ENCODE measurements at places on chromosomes 7 and 10. TPM values are rescaled to one million over a fixed set of nuclear protein-coding genes. Genes with fewer than 3 reads are reported as not detected.
A peak's percentile ranks its signal among the peaks of the same experiment; 100 is the strongest.

GRCh38 chr10:102334101-102334500, 61.4 kb upstream of the NFKB2 start:
- H3K27ac ChIP-seq, result no peak overlapping the region
- H3K36me3 ChIP-seq, result peaks cover 7% of the 10 kb centered on the region

- no peaks in the 10 kb centered on the region for H3K27me3 ChIP-seq
- DNase-seq, result no peak
- H3K27ac ChIP-seq, result no peak overlapping the region
- no peaks in the 10 kb centered on the region for H3K36me3 ChIP-seq
- no peaks in the 10 kb centered on the region for H3K4me1 ChIP-seq
These were observed 417.0 kb downstream of the TYW1 start for GRCh38 chr7:67413670-67414069.

GRCh38 chr7:47672271-47672791, 90.4 kb upstream of the TNS3 start:
- H3K27me3 ChIP-seq, result no peaks in the 10 kb centered on the region
- no peak for DNase-seq
- no peaks in the 10 kb centered on the region for H3K4me1 ChIP-seq
- no peaks in the 10 kb centered on the region for H3K36me3 ChIP-seq
- no peak overlapping the region for H3K27ac ChIP-seq

The ANKRD2 gene
- total RNA-seq, result 0.67 TPM

- H3K4me1 ChIP-seq, result peaks cover 4% of the 10 kb centered on the region
- H3K27me3 ChIP-seq, result no peaks in the 10 kb centered on the region
- peaks cover 39% of the 10 kb centered on the region for H3K36me3 ChIP-seq
- no peak overlapping the region for H3K4me3 ChIP-seq
- DNase-seq, result no peak
- H3K27ac ChIP-seq, result no peak overlapping the region
These were observed 49.1 kb downstream of the KIF20B start for GRCh38 chr10:89750441-89750840.

DNA sequence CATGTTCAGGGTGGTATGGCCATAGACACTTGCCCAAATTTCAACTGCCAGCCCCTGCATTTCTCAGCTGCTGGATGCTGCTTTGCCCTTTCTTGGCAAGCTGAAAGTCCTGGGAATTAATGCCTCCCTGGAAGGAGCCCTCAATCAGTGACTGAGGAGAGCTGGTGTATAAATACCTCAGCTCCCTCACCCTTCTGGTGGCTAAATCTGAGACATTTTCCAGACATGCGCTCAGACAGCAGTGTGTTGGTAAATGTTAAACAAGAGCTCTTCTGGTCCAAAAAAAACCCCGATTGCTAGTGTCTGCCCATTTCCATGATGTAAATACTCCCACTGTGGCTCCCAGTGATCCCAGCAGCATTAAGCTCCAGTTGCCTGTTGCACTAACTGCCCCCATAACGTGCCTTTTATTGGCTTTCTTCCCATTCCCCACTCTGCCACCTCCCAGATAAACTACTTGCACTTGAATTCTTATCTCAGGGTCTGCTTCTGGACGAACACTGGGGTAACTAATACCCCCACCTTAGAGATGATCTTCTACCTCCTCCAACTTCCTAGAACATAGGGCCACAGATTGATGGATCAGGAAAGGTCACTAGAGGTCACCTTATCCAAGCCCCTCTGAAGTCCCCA, 6.7 kb upstream of the MYH16 start:
- peaks cover 10% of the 10 kb centered on the region for H3K27me3 ChIP-seq
- DNase-seq, result no peak
- no peaks in the 10 kb centered on the region for H3K4me1 ChIP-seq
- no peak overlapping the region for H3K27ac ChIP-seq

DNA sequence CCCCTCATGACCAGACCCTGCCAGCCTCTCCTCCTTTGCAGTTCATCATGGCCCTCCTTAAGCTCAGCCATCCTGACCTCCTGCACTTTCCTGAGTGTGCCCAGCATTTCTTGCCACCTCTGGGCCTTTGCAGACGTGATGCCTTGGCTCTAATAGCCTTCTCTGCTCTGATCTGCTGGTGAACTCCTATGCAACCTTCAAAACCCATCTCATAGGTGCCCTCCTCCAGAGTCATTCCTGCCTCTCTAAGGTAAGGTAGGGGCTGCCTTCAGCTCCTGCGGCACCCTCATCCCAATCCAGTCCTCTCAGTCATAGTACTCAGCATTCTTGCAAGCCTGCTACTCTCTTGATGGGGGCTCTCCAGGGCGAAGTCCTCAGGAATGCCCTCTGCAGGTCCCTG, 19.3 kb upstream of the ELN start:
- no peak overlapping the region for H3K4me3 ChIP-seq
- H3K27me3 ChIP-seq, result no peaks in the 10 kb centered on the region
- peaks cover 5% of the 10 kb centered on the region for H3K4me1 ChIP-seq
- no peaks in the 10 kb centered on the region for H3K36me3 ChIP-seq
- DNase-seq, result no peak
- no peak overlapping the region for H3K27ac ChIP-seq

The ACSL5 gene
- 58.1 TPM for total RNA-seq

DNA sequence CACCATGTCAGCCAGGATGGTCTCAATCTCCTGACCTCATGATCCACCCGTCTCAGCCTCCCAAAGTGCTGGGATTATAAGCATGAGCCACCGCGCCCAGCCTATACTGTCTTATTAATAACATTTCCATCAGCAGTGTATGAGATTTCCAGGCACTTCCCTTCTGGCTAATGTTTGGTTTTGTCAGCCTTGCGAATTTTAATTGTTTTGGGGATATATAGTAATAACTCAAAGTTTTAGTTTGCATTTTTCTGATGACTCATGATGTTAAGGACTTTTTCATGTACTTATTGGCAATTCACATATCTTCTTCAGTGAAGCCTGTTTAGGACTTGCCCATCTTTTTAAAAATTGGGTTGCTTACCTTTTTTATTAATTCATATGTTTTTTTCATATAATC, 76.0 kb downstream of the TMEM270 start:
- no peak overlapping the region for H3K27ac ChIP-seq
- H3K4me3 ChIP-seq, result no peak overlapping the region
- H3K4me1 ChIP-seq, result no peaks in the 10 kb centered on the region
- DNase-seq, result no peak
- H3K36me3 ChIP-seq, result peaks cover 3% of the 10 kb centered on the region

- no peak for DNase-seq
- no peaks in the 10 kb centered on the region for H3K4me1 ChIP-seq
- H3K27ac ChIP-seq, result no peak overlapping the region
- no peaks in the 10 kb centered on the region for H3K27me3 ChIP-seq
These were observed 421.6 kb downstream of the RPS24 start for GRCh38 chr10:78455236-78455635.

DNA sequence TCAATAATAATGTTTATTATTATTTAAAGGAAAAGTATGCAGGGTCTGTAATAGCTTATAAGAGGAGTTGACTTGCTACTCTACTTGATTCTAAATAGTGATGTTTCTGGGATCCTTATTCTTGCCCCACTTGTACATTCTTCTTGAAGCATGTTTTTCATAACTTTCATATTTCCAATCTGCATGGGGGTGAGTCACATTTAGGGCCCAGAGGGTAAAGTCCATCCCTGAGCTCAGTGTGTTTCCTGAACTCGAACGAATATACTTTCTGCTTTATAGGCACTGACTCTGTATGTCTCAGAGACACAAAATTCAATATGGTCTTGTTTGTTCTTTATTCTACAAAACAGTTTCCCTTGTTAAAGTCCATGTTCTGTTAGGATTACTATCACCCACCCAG, 61.0 kb upstream of the SMIM30 start:
- no peaks in the 10 kb centered on the region for H3K4me1 ChIP-seq
- H3K36me3 ChIP-seq, result no peaks in the 10 kb centered on the region
- H3K27me3 ChIP-seq, result no peaks in the 10 kb centered on the region
- no peak for DNase-seq
- H3K4me3 ChIP-seq, result no peak overlapping the region

DNA sequence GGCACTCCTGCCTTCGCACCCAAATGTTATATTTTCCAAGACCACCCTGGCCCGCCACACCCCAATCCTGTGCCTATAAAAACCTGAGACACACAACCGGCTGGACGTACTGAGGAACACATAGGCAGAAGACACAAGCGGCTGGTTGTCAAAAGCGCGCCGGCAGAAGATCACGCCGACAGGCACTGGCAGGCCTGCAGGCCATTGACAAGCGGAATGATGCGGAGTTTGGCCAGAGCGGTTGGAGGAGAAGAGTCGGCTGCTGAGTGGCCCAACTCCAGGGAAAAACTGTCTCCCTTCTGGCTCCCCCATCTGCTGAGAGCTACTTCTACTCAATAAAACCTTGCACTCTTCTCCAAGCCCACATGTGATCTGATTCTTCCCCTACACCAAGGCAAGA, 39.7 kb upstream of the SAMD8 start:
- H3K27ac ChIP-seq, result no peak overlapping the region
- no peaks in the 10 kb centered on the region for H3K36me3 ChIP-seq
- DNase-seq, result no peak

DNA sequence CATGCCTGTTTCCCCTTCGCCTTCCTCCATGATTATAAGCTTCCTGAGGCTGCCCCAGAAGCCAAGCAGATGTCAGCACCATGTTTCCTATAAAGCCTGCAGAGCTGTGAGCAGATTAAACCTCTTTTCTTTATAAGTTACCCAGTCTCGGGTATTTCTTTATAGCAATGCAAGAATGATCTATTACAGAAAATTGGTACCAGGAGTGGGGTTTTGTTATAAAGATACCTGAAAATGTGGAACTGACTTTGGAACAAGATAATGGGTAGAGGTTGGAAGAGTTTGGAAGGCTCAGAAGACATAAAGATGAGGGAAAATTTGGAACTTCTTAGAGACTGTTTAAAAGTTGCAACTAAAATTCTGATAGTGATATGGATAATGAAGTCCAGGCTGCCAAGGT, 4.8 kb upstream of the RSU1 start:
- H3K36me3 ChIP-seq, result peaks cover 19% of the 10 kb centered on the region
- DNase-seq, result no peak
- H3K4me3 ChIP-seq, result no peak overlapping the region
- peaks cover 2% of the 10 kb centered on the region for H3K27me3 ChIP-seq
- H3K27ac ChIP-seq, result no peak overlapping the region

GRCh38 chr10:93115661-93116383, 42.1 kb downstream of the CYP26A1 start:
- H3K27ac ChIP-seq, result no peak overlapping the region
- H3K4me3 ChIP-seq, result no peak overlapping the region
- no peaks in the 10 kb centered on the region for H3K36me3 ChIP-seq
- peaks cover 22% of the 10 kb centered on the region for H3K27me3 ChIP-seq
- DNase-seq, result peak; percentile 72
- H3K4me1 ChIP-seq, result peaks cover 4% of the 10 kb centered on the region

The ACSM6 gene
- total RNA-seq, result not detected

- peaks cover 77% of the 10 kb centered on the region for H3K27me3 ChIP-seq
- DNase-seq, result peak; percentile 49
- no peaks in the 10 kb centered on the region for H3K36me3 ChIP-seq
- H3K4me3 ChIP-seq, result peak within 1 kb of the TSS; percentile 58
These were observed at the start of gene HHEX for GRCh38 chr10:92689663-92690210. Gene HHEX (plus strand): TSS chr10:92689955. CDS start chr10:92689987, 32 bp downstream.

GRCh38 chr7:87480386-87480785, 4.9 kb upstream of the ABCB4 start:
- no peak overlapping the region for H3K4me3 ChIP-seq
- no peaks in the 10 kb centered on the region for H3K36me3 ChIP-seq
- DNase-seq, result no peak
- no peak overlapping the region for H3K27ac ChIP-seq
- H3K27me3 ChIP-seq, result peaks cover 22% of the 10 kb centered on the region

The FAM241B gene
- 2.9 TPM for total RNA-seq

The SMARCD3 gene
- 1.0 TPM for total RNA-seq

GRCh38 chr10:48285710-48286109, 11.2 kb upstream of the FRMPD2 start:
- H3K4me3 ChIP-seq, result no peak overlapping the region
- H3K36me3 ChIP-seq, result peaks cover 6% of the 10 kb centered on the region
- no peak overlapping the region for H3K27ac ChIP-seq
- H3K4me1 ChIP-seq, result peaks cover 35% of the 10 kb centered on the region
- no peak for DNase-seq

DNA sequence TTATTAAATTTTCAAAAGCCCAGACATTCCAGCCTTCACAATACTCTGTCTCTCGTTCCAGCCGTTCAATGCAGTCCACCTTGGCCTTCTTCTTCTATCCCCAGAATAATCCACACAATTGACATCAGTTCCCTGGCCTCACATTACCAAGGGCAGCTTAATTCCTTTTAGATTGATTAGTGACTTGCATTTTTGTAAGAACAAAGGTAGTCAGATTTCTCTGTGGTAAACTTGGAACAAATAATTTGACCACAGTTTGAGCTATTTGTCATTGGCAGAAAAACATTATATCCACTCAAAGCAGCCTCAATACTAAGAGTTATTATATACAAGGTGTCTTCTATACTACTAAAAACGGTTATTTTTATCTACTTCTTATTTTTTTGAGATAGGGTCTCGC, 5.1 kb upstream of the CYTH3 start:
- H3K27me3 ChIP-seq, result peaks cover 18% of the 10 kb centered on the region
- peaks cover 3% of the 10 kb centered on the region for H3K4me1 ChIP-seq
- H3K27ac ChIP-seq, result no peak overlapping the region
- H3K4me3 ChIP-seq, result no peak overlapping the region
- no peaks in the 10 kb centered on the region for H3K36me3 ChIP-seq

DNA sequence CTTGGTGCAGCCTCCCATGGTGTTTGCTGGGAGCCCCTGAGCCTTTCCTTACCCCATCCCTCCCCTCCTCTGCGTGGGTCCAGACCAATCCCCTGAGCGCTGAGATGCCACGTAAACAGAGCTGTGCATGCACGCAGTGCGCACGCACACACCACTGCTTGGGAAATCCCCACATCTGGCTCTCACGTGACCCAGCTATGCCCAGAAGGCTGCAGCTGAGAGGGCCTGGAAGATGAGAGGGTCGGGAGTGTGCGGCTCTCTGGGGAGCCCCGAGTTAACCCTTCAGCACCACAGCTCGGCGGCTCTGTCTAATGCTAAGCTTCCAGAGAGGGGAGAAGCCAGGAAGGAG, 177.2 kb downstream of the SH3PXD2A start:
- DNase-seq, result peak; percentile 91
- H3K4me1 ChIP-seq, result peaks cover 17% of the 10 kb centered on the region
- H3K4me3 ChIP-seq, result peak overlapping the region; percentile 68
- no peaks in the 10 kb centered on the region for H3K36me3 ChIP-seq
- no peaks in the 10 kb centered on the region for H3K27me3 ChIP-seq
- peak overlapping the region; percentile 85 for H3K27ac ChIP-seq

DNA sequence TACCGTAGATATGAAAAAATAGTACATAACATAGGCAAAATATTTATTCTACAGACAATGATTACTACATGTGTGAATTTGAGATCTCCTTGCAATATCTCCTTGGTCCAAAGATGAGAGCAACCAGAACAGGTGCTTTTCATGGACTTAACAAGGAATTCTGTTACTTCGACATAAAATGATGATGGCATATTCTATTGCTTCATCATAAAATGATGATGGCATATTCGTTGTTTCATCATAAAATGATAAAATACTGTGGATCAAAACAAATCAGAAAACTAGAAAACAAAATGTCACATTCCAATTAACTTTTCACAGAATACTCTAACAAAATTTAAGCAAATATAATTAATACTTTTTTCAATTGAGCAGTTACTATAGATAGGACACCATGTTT, 4.8 kb downstream of the OSBPL3 start:
- DNase-seq, result no peak
- peaks cover 46% of the 10 kb centered on the region for H3K36me3 ChIP-seq
- H3K27ac ChIP-seq, result no peak overlapping the region
- no peaks in the 10 kb centered on the region for H3K27me3 ChIP-seq
- H3K4me3 ChIP-seq, result no peak overlapping the region
- peaks cover 66% of the 10 kb centered on the region for H3K4me1 ChIP-seq

All from activated CD8-positive, alpha-beta memory T cell treated with anti-CD3 and anti-CD28 coated beads, Interleukin-2, amount 10 ng/mL, durations not matched to agents 7 days and 5 days (primary cell).